ENCODE measurements at places on chromosomes 2 and 18. TPM values are rescaled to one million over a fixed set of nuclear protein-coding genes. Genes with fewer than 3 reads are reported as not detected.
A peak's percentile ranks its signal among the peaks of the same experiment; 100 is the strongest.

DNA sequence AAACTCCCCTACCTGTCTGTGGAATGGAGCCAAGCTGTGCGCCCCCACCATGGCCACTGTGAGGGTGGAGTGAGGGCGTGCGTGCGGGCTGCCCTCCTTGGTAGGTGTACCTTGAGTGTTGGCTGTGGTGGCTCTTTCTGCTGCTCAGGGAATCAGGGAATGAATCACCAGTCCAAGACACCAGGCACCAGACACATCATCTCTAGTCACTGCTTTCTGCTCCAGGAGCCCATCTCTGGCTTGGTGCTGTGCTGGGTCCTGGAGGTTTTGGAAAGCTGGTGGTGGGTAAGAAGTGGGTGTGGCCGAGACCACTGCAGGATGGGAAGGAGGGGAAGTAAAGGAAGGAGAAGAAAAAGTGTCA is 209.9 kb downstream of the SEPTIN10 start:
- DNase-seq = no peak

DNA sequence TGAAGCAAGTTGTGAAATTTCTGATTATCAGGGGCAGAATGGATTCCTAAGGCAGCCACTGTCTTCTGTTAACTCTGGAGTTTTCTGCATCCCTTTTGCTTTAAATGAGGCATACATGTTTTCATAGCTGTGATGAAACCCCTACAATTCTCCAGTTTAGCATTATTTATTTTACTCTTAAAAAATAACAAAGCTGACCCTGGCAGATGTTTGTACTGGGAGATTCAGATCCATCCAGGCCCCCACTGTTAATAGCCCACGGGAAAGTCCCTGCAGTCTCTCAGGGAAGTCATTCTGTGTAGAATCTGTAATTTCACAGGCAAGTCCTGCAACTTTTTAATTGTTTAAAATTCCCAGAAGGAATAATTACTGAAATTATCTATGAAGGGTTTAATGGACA is 353 bp upstream of the SULT1C4 start:
- no peak for DNase-seq

DNA sequence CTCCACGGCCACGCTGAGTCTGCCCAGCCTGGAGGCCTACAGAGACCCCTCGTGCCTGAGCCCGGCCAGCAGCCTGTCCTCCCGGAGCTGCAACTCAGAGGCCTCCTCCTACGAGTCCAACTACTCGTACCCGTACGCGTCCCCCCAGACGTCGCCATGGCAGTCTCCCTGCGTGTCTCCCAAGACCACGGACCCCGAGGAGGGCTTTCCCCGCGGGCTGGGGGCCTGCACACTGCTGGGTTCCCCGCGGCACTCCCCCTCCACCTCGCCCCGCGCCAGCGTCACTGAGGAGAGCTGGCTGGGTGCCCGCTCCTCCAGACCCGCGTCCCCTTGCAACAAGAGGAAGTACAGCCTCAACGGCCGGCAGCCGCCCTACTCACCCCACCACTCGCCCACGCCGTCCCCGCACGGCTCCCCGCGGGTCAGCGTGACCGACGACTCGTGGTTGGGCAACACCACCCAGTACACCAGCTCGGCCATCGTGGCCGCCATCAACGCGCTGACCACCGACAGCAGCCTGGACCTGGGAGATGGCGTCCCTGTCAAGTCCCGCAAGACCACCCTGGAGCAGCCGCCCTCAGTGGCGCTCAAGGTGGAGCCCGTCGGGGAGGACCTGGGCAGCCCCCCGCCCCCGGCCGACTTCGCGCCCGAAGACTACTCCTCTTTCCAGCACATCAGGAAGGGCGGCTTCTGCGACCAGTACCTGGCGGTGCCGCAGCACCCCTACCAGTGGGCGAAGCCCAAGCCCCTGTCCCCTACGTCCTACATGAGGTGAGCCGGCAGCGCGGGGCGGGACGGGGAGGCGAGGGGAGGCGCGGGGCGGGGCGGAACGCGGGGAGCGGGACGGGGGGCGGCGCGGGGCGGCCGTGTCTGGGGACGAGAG is 15.2 kb downstream of the NFATC1 start:
- no peak for DNase-seq

GRCh38 chr18:45312555-45313126 is 302.6 kb upstream of the SLC14A2 start:
- DNase-seq = no peak

- DNase-seq = no peak
Observed at GRCh38 chr2:73716543-73717250, 20.4 kb downstream of the TPRKB start.

GRCh38 chr2:70852824-70853223 is 17.2 kb upstream of the CD207 start:
- no peak for DNase-seq

DNA sequence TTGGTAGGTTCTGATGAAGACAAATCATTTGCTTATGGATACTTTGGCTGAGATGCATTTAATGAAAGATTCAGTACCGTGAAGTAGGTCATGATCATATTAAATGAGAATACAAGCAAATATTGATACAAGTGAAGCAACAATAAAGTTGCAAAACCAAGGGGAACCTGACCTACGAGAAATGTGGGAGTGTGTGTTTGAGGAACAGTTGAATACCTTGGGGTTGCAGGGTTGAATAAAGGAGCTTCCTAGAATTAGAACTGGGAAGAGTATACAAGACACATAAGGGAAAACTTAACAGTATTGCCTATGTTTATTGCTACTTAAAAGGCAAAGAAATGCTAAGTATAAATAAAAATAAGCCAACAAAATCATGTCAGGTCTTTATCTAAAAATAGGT is 702.9 kb downstream of the ERBB4 start:
- DNase-seq = no peak

GRCh38 chr18:5759194-5759593 is 136.1 kb downstream of the TMEM200C start:
- DNase-seq = no peak

DNA sequence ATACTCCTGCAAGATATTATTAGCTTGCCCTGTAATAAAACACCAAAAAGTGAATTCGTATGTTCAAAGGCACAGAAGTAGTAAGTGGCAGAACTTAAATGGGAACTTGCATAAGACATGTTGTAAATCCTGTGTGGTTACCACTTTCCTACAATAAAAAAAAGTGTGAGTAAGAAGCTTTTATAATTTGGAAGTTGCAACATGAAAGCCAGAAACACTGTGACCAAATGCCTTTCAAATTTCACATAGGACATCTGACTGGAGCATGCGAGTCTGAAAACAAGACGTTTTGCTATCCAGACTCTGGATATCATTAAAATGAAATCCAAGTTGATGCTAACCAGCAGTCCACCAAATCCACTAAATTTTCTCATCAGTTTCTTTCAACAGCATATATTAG is 886.2 kb upstream of the NRXN1 start:
- no peak for DNase-seq

DNA sequence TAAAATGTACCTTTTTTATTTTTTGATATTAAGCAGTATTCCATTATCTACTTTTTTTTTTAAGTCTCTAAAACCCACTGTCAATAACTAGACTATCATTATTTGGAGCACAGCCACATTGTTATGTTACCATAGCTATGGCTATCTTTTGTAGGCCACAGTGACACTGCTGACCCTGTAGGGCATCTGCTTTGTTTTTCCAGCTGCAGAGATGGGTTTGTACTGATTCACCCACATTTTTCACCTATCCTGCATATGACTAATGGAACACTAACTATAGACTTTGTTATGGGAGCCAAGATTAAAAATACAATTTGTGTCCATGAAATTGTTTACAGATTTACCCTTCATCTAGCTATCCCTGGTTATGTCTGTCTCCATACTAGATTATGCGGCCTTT is 21.6 kb upstream of the OTX1 start:
- no peak for DNase-seq

GRCh38 chr2:25905126-25905525 is 26.8 kb upstream of the ASXL2 start:
- DNase-seq = no peak

- DNase-seq = peak; percentile 49
Observed at GRCh38 chr2:157830696-157831570, 45.2 kb downstream of the ACVR1 start.

DNA sequence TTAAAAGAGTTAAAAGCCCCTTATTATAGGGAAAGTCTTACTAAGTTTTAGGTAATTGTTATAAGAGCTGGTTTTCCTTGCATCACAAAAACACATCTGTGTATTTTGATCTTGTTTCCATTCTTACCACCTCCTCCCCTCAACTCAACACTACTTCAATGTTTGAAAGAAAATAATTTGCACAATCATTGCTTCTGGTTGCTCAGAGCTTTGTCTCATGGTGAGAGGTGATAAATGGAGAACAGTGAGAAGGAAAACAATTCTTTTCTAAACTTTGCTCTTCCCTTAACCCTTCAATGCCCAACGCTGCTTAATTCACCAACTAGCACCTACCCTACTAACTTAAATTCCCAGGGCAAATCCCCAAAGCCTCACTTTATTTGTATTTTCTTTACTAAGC is 268.1 kb upstream of the LINC00305 start:
- no peak for DNase-seq

DNA sequence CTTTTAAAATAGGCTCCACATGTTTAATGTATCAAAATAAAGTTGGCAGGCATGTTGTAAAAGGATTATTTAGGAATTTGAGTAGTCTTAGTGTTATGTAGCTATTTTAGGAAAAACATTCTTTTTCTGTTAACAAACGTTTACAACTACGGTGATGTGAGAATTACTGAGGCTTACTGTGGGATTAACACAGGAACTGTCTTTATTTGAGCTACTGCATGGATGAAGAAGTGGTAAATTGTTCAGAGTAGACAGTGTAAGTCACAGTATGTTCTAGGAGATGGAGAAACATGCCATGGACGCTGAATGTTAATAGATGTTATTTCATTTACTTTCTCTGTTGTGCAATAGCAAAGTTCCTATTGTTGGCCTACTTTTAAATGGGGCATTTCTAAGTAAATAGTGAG is 1.6 kb downstream of the PPM1B start:
- DNase-seq = no peak

The ABCB11 gene
- 0.18 TPM for total RNA-seq

The ADRA2B gene
- total RNA-seq = 1.1 TPM

The ACVR1C gene
- total RNA-seq = 0.81 TPM

All from ureter (tissue), 1 donor.